Mesendoderm (in vitro differentiated cells): ENCODE measurements at places on chromosomes 4 and X.

DNA sequence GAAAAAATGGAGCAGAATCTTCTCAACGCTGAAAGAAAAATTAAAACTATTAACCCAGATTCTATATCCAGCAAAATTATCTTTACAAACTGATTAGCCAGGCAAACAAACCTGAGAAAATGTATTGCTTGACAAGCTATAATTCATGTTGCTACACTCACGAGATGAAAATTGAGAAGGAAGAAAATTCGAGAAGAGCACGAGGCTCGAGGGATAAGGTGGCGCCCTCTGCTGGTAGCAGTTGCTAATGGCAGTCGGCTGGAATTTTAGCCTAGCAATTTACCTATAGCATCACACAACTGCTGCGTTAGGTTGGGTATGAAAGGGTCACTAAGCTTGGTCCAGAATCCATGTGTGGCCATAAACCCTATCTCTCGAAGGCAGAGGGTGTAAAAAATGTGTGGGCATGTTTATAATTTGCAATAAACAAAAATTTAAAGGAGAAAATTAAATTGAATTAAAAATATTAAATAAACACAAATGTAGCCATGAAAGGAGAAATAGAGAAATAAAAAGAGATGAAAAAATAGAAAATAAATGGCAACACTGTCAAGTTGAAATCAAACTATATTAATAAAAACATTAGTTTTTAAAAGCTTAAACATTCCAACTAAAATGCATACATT is 126.6 kb downstream of the PPP4R3C start:
- DNase-seq: peak; percentile 30

GRCh38 chr4:10732235-10732913 is 47.8 kb upstream of the CLNK start:
- no peak for DNase-seq

GRCh38 chr4:32192363-32192762 is 1472.2 kb downstream of the PCDH7 start:
- no peak for DNase-seq

DNA sequence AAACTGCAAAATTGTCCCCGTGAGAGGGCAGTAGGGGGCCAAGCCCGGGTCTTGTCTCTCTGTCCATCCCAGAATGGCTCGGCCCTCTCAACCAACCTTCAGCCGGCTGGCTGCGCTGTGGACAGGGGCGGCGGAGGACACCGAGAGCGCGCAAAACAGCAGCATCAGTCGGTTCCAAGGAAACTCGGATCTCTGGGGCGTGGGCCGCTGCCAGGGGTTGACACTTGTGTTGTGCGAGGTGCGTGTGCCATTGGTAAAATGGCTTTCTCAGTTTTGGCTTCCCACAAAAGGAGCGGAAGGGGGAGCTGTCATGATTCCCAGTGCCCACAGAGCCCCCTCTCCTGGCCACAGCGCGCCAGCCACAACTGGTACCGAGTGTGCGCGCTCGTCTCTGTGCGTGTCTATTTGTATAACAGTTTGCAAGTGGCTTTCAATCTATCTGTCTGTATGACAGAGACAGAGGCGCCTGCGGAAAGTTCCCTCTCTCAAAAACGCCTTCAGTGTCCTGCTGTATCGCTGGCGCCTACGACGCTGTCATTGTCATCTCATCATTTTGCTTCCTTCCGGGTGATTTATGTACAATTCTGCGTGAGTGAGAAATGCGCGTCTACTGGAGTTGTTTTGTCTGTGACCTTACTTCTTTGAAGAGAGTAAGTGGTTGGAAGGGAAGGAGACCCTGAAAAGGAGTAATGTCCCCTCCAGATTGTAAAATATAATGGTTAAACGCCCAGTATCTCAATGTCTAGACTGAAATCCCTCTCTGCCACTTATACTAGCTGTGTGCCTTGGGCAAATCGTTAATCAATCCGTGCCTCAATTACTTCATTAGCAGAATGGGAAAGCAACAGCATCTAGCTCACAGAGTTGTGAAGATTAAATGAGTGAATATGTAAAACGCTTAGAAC is 1.8 kb downstream of the DKK2 start:
- peak; percentile 82 for DNase-seq

GRCh38 chrX:39536211-39536610 is 561.5 kb downstream of the BCOR start:
- DNase-seq: no peak

- no peak for DNase-seq
Observed at GRCh38 chr4:10153161-10153560, 36.6 kb upstream of the WDR1 start.

GRCh38 chrX:69152417-69152841 is 12.8 kb downstream of the PJA1 start:
- DNase-seq: no peak

GRCh38 chr4:107896158-107896645 is 35.1 kb upstream of the CYP2U1 start:
- DNase-seq: no peak

- DNase-seq: no peak
Observed at GRCh38 chr4:126458993-126459392, 1144.2 kb downstream of the FAT4 start.

DNA sequence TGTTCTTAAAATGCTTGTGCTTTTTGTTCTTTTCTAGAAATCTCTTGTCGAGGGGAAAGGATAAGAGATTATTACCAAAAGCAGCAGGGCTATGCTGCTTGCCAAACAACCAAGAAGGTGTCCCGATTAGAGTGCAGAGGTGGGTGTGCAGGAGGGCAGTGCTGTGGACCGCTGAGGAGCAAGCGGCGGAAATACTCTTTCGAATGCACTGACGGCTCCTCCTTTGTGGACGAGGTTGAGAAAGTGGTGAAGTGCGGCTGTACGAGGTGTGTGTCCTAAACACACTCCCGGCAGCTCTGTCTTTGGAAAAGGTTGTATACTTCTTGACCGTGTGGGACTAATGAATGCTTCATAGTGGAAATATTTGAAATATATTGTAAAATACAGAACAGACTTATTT is 81.5 kb upstream of the PACRGL start:
- DNase-seq: no peak

DNA sequence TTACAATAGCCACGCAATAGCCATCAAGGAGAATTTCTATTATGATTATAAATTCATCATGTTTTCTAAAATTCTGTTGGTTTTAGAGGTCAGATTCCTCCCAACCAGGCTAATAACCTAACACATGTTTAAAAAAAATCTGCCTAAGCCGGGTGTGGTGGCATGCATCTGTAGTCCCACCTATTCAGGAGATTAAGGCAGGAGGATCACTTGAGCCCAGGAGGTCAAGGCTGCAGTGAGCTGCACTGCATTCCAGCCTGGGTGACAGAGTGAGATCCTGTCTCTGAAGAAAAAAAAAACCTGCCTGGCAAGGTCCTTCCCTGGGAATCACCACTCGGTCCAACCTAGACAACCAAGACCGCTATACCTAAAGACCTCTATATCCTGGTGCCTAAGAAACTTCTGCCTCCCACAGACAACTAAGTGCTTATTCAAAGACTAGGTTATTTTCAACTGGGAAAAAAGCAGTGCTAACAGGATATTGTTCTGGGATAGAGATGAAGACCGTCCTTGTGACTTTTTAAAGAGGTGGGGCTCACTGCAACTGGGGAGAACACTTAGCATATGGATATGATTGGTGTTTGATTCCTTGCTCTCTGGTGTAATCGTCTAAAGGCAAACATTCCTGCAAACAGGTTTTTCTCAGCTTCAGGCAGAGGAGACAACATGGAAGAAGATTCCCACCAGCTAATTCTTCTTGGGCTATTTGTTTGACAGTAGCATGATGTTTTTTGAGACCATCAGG is 18.2 kb downstream of the ATP1B4 start:
- peak; percentile 36 for DNase-seq

- no peak for DNase-seq
Observed at GRCh38 chr4:176274441-176274840, 5.4 kb upstream of the ASB5 start.

DNA sequence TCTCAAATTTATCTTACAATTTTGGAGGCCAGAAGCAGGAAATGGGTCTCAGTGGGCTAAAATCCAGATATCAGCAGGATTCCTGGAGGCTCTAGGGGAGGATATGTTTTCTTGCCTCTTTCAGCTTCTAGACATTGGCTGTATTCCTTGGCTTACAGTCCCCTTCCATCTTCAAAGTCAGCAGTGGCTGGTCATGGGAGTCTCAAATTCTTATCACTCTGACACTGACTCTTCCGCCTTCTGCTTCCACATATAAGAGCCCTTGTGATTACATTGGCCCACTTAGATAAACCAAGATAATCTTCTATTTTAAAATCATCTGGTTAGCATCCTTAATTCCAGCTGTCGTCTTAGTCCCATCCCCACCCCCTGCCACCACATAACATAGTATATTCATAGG is 113.0 kb downstream of the PCDH7 start:
- peak; percentile 36 for DNase-seq

- DNase-seq: no peak
Observed at GRCh38 chrX:112341598-112341997, 259.0 kb upstream of the TRPC5 start.

DNA sequence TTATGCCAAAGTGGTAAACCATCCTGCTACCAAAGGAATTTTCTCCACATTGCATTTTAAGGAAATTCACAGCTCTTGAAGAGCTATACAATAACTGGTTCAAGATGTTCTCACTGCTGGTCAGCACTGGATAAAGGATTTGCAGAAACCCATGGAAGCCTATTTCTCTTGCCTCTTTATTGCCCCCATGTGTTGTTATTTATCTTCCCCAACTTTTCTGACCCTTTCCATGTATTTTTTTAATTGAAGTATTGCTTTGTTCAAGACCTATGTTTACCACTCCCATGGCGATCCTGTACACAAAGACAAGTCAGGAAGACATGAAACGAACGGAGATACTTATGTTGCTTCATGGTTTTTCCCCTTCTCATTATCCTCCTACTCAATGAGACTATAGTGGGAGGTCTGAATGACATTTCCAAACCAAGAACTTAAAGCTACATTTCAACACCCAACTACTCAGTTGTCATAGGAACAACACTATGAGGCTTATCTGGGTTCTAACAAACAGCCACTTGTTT is 566.4 kb upstream of the DIPK2B start:
- DNase-seq: no peak

GRCh38 chr4:159055833-159056232 is 47.0 kb upstream of the RAPGEF2 start:
- DNase-seq: no peak

DNA sequence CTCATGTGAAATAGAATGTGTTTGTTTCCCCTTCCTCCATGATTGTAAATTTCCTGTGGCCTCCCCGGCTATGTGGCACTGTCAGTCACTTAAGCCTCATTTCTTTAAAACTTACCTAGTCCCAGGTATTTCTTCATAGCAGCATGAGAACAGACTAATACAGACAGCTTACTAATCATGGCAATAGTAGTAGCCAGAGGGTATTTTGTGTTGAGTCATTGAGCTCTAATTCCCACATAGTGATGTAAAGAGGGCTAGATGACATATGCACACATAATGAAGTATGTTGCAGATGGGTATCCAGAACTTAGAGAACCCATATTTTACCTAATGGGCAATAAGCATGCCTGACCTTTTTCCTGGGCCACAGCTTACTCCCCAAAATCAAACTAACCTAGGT is 1197.2 kb downstream of the PCDH7 start:
- DNase-seq: no peak

GRCh38 chr4:42277291-42277690 is 120.0 kb upstream of the SHISA3 start:
- no peak for DNase-seq

DNA sequence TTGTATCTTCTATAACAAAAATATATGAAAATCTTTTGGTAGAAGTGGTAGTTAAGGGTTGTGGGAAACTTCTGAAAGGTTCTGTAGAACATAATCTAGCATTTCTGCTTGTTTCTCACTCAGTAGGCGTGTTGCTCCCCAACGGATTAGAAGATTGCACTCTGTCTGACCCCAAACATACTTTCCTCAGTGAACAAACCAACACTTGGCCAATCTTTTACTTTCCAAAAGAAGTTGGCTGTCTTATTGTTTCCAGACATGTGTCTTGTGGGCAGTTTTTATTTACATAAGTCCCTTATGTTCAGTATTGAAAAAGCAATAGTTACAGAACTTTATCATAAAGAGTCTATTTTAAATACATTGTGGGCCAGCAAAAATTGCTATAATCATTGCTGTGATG is 312.8 kb upstream of the EPHA5 start:
- no peak for DNase-seq

DNA sequence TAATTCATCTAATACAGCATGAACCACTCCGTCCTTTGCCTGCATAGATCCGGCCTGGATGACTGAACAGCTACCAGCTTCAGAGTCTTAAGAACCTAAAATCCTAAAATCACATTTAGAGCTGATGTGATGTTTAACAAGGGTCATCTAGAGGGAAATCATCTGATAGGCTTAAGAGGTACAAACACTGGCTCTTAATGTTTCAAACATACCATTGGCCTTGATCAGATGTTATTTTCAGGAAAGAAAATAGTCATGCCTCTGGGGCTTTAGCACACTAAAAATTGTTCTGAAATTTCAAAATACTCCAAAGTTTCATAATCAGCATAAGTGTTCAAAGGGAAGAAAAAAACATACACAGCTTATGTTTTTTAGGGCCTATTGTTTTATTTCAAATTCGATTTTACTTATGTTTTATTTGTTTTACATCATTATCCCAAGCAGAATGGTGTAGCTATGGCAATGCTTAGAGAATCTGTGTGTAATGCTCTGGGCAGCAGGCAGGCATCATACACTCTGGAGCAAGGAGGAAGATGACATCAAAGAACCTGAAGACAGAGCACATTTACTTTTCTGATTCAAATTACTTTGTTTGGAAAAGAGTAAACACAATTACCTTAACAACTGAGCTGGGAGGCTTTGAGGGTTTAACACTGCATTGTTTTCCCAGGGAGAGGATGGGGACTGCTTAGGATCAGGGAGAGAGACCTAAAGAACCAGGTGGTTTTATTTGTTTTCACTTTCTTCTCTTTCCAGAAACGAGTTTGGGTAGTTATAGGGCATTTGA is 25.3 kb upstream of the LEF1 start:
- DNase-seq: peak; percentile 70

- DNase-seq: peak; percentile 18
Observed at GRCh38 chrX:99703473-99703872, 706.6 kb downstream of the PCDH19 start.

DNA sequence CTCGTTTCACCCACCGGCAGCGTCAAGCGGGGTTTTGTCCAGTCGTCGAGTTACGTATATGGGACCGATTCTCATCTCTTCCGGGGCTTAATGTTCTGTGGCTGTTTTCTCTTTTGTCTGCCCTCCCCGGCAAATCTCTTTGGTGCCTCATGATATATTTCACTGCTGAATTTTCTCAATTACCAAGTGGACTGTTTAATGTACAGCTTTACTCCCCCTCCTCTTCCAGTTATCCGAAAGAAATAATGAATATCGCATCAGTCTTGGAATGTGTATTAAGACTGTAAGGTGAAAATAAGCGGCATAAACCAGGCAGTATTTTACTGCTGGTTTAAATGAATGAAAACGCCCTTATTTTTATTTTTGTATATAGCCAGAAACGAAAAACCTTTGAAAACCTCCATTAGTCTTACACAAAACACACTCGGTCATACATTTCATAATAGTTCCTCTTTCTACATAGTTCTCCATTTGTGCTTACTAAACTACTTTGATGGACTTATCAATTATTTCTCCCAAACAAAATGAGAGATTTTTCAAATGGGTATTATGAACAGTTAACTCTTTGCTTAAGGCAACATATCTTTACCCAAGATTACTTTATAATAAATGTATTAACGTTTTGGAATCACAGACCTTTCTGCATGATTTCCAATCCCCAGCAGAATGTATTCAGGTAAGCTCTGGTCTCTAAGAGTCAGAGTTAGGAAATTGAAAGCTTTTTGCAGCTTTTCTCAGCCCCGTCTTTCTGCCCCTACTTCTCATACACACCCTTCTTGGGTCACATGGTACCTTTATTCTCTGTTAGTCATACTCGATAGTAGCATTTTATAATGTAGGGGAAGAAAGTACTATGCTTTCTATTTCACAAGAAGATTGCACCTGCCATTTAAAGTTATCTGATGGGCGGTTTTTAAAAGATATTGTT is 979 bp downstream of the RP2 start:
- no peak for DNase-seq
